ENCODE measurements at places on chromosomes 16 and 17.

GRCh38 chr16:88982286-88983084 lies 5.5 kb upstream of the CBFA2T3 start:
- DNase-seq = no peak

DNA sequence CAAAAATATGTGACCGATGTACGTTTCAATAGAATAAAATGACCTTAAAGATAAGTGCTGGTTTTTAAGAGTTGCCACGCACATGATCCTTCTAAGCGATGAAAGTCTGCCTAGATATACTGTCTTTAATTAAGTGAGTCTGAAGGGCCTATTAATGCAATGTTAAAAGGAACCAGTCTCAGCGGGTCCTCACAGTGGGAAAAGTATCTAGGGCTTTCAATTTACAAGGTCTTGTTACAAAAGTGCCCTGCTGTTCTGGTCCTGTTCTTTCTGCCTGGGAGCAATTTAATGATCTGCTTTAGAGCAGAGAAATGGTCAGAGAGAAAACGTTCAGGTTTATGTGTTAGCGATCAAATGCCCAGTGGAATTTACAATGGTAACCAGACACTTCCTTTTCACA lies 864.0 kb downstream of the KCNJ2 start:
- no peak for DNase-seq

DNA sequence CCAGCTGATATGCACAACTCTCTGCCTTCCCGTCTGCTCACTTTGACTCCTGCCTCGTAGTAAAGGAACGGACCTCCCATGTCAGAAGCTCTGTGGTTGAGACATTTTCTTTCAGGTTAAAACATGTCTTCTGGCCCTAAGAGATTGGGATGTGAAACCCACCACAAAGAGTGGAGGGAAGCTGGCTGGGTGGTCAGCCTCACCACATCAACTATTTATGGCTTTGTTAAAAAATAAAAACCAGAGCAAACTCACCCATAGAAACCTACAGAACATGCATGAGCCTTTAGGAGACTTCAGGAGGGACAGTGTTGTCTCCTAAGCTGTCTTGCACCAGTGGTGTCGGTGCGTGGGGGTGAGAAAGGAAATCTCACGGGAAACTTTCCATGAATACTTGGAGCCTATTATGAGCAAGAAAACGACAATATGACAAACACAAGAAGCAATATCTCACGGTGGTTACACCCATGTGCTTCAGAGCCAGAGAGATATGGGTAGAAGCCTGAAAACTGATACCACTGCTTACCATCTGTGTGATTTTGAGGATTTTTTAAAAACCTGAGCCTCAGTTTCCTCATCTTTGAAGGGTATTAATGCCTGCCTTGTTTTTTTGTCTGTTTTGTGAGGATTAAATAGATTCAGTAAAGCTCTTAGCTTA lies 61.7 kb upstream of the XYLT1 start:
- DNase-seq = no peak

- no peak for DNase-seq
These were observed 17.7 kb downstream of the SLC7A5 start for GRCh38 chr16:87851601-87852000.

GRCh38 chr16:4525634-4526277 lies 12.8 kb downstream of the CDIP1 start:
- no peak for DNase-seq

GRCh38 chr17:41063449-41063848 lies 2.2 kb downstream of the KRTAP2-4 start:
- no peak for DNase-seq

DNA sequence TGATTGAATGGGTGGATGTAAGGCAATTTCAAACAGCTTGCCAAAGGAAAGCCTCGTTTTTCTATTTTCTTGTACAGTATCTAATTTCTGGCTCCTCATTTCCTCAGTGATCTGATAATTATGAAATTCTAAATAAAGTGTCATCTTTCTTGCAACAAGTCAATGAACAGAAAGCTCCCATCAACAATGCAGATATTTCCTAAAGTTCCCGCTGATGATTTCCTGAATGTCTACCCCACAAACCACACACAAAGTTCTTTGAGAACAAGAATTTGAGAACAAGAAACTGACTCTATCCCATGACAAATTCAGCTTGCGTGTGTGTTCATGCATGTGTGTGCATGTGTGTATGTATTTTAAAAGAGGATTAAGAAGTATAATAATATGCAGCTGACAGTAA lies 35.2 kb downstream of the SKAP1 start:
- no peak for DNase-seq

- DNase-seq = no peak
These were observed 37.5 kb downstream of the SDR42E1 start for GRCh38 chr16:81973737-81974136.

DNA sequence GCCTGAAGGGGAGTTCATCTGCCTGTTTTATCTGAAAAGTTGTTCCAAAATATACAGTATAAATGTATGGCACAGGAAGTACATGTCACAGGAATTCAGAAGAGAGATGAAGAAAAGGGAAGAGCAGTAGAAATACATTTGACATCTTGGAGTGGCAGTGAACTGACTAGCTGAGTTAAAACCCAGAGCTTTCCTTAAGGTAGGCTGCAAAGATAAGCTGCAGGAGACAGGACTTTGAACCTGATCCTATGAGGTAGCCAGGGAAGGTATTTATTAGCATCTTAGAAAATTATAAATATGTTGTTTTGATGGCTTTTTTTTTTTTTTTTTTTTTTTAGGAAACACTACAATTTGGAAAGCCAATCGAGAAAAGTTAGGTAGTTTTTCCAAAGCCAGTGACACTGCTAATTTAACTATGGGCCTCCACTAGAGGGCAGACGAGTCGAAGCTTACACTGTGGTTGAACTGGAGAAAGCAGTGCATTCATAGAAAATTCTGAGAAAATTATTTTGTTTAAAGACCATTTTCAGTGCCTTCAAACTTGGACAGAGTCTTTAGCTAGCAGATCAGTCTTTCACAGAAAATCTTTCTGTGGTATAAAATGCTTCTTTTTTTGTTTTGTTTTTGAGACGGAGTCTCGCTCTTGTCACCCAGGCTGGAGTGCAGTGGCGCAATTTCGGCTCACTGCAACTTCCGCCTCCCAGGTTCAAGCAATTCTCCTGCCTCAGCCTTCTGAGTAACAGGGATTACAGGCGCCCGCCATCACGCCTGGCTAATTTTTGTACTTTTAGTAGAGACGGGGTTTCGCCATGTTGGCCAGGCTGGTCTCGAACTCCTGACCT lies 122.3 kb downstream of the SSH2 start:
- DNase-seq = peak; percentile 51

- DNase-seq = no peak
These were observed 879 bp downstream of the SLFN5 start for GRCh38 chr17:35243561-35244340.

DNA sequence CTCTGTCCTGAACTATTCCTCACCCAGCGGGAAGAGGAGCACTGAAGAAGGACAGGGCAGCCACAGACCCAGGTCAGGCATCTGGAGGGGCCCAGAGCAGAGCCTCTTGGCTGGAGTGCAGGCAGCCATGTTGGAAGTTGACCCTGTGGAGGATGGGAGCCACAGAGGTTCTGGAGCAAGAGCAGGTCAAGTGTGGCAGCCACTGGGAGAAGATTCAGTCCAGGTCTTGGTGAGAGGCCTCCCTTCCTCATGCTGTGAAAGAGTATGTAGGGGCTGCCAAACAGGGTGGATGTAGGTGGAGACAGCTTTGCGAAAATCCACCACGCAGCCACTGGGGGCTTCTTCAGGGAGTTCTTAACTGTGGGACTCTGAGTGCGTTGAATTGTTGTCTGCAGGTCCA lies 590 bp upstream of the CD79B start:
- no peak for DNase-seq

DNA sequence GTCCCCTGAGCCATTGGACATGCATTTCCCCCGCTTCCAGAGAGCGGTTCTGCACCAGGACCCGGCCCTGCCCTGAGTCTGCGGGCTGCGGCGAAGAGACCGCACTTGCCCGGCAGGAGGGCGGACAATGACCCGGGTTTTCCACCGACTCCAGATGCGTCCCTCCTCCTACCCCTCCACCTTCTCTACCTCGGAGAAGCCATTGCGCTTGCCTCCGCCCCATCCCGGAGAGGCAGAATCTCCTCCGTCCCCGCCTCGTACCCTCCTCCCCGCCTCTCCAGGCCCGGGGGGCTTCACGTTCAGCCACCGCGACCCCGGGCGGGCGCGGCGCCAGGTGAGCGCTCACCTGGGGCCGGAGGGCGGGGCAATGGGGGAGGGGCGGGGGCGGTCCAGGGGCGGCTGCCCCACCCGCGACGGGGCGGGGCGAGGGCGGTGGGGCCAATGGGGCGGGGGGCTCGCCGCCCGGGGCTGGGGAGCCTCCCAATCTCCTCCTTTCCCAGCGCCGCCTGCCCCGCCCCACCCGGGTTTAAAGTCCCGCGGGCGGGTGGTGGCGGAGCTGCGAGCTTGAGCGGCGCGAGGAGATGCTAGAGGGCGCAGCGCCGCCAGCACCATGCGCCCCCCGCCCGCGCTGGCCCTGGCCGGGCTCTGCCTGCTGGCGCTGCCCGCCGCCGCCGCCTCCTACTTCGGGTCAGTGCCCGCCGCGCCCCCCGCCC lies at the start of gene WNT9B:
WNT9B (plus strand) TSS at position 555 of the 713 bp plus-strand sequence; CDS start at position 611, 56 bp downstream.
- DNase-seq = no peak

DNA sequence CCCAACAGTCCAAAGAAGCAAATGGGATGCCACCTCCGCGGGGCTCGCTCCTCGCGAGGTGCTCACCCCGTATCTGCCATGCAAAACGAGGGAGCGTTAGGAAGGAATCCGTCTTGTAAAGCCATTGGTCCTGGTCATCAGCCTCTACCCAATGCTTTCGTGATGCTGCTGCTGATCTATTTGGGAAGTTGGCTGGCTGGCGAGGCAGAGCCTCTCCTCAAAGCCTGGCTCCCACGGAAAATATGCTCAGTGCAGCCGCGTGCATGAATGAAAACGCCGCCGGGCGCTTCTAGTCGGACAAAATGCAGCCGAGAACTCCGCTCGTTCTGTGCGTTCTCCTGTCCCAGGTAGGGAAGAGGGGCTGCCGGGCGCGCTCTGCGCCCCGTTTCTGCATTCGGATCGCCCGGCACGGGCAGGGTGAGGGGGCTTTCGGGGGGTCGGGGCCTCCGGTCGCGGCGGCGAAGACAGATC lies at the start of gene CDH13:
CDH13 (plus strand) TSS at position 179 of the 471 bp plus-strand sequence.
- DNase-seq = no peak

GRCh38 chr17:18016426-18016825 lies 22.5 kb downstream of the ATPAF2 start:
- DNase-seq = no peak

- no peak for DNase-seq
These were observed 200.1 kb upstream of the GSE1 start for GRCh38 chr16:85412911-85413520.

DNA sequence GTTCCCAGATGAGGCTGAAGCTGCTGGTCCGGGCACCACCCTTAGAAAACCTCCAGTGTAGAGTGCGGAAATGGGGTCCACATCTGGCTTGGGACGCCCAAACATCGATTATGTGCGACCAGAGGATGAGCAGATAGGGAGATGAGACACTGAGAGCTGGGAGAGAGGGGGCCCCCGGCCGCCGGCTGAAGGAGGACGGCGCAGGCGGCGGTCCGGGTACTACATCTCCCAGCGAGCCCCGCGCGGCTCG lies 182 bp upstream of the SPECC1 start:
- DNase-seq = no peak

- DNase-seq = no peak
These were observed 21.2 kb downstream of the DHODH start for GRCh38 chr16:72029567-72030271.

DNA sequence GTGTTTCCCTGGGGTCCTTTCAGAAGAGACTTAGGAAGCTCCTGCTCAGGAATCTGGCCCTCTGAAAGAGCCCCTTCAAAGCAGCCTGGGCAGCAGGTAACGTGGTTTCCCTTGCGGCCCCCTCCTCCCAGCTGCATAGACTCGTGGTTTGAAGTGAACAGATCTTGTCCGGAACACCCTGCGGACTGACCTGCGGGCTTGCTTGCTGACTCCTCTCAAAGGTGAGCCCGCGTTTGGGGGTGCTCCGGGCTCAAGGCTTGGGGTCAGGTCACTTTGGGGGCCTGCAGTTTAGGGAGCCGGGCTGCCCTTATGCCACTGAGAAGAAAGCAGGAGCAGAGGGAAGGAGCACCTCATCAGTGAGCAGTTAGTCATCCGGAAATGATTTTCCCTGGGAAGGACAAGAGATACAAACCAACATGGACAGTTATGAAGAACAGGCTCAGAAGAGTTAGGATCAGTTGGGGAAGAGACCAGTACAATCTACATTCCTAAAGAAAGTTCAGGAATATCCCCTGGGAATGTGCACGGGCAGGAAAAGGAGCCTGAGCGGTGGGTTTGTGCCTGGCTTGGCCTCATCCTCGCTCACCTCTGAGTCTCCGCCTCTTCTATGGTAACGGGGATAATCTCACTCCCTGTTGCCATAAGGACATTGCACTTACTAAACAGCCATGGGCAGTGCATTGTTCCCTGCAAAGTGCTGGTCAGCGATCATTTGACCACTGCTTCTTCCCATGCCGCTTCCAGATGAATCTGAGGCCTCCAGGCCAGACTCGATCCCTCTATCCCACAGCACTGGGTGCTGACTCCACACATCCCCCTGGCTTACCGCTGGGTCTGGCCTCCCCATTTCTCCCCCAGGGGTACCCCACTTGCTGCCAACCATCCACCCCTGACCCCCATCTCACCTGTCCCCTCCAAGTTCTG lies 10.0 kb downstream of the LDHD start:
- DNase-seq = no peak

- DNase-seq = no peak
These were observed 31.4 kb downstream of the PDIA2 start for GRCh38 chr16:314351-314750.

GRCh38 chr17:48631693-48632578 lies 5.8 kb upstream of the HOXB9 start:
- no peak for DNase-seq

- no peak for DNase-seq
These were observed 10.7 kb downstream of the SGSM2 start for GRCh38 chr17:2347805-2348685.

DNA sequence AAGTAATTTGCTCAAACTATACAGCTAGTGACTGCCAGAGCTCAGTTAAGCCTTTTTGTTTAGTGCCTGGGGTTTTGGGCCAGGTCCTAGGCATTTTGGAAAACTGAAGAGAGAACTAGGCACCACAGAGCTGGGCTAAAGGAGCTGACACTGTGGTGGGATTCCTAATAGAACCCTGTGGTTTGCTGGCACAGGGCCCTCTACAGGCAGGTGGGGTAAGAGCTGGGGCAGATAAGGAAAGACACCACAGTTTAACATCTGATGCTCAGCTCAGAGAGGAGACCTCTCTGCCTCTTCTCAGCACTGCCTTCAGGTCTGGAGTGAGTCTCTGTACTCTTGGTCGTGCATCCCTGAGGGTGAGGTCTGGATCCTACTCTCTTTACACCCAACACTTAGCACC lies 121.2 kb downstream of the SNX11 start:
- DNase-seq = no peak
